ENCODE measurements at places on chromosomes 1 and 21.

DNA sequence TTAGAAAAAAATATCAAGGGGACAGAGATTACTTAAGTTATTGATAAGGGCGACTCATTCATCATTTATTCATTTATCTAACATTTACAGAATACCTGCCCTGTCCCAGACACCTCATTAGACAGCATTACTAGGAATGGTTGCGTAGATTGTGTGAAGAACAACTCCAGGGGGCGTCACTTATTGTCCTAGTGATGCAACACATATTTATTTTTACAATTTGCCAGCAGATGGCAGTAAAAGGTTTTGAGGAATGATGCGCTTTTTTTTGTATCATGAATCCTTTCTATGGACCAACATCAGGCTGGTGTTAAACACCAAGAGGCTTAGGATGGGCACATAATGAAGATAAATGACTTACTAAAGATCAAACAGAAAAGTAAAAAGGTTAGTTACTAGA lies 5.5 kb downstream of the NCAM2 start:
- peak; percentile 60 for DNase-seq

DNA sequence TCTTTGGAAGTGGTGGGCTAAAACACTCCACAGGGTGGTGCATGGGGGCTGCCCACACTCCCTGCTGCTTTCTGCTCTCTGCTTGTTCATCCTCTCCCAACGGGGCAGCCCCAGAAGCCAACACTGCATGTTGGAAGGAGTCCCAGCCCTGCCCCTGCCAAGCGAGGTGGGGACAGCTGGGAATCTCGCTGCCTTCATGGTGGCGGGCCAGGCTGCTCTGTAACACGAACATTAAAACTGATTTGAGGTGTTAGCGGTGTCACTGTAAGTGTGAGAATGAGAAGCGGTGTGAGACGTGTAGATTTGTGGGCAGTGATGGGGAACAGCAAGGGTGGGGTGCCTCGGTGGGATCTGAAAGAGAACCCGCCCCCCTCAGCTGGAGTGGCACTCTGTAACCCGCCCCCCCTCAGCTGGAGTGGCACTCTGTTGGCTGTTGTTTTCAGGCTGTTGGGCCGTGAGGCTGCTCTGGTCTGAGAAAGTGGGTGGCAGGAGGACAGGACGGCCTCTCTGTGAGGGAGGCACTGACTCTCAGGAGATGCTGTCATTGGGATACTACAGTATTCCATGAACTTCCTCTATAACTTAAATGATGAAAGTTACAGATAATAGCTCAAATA lies 80.9 kb downstream of the PCBP3 start:
- no peak for DNase-seq

DNA sequence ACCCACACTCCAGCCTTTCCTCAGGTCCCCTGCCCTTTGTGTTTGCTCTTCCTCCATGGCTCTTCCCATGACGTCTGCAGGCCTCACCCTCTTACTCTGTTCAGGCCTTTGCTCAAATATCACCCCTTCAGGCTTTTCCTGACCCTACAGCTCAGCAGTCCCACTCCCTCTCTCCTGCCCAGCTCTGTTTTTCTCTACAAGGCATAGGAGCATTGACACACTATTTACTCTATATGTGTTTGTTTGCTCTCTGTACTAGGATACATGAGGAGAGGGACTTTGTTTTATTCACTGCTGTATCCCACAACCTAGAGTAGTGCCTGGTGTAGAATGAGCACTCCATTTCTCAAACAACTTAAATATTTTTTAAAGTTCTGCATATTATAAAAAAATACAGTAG lies 107.4 kb upstream of the COA6 start:
- peak; percentile 79 for DNase-seq

- DNase-seq, result peak; percentile 85
These were observed 5.8 kb downstream of the TCHH start for GRCh38 chr1:152109231-152109997.

DNA sequence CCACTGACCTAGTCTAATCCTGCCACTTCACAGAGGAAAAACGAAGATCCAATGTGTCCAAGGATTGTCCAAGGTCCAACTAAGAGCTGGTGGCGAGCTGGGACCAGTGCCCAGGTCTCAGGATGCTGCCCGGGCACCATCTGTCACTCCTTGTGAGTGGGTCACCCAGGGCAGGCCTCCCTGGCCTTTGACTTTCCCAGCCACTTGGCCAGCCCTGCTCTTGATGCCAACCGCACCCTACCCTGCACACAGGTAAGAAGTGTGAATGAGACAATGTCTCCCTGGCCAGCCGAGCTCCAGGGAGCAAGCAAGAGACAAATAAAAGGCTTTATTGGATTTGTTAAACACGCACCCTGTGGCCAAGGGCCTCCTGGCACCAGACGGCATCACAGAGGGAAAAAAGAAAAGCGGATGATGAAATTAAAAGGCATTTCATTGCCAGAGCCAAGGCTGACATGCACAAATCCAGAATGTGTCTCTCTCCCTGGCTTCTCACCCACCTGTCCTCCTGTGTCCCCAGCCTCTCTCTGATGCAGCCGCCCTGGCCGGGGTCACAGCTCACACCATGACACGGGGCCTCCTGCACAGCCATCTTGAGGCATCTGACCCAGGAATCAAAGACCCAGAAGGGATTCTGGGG lies 72.8 kb downstream of the CAMK2N1 start:
- DNase-seq, result no peak

- peak; percentile 45 for DNase-seq
These were observed 96.3 kb upstream of the RALGPS2 start for GRCh38 chr1:178628637-178629251.

DNA sequence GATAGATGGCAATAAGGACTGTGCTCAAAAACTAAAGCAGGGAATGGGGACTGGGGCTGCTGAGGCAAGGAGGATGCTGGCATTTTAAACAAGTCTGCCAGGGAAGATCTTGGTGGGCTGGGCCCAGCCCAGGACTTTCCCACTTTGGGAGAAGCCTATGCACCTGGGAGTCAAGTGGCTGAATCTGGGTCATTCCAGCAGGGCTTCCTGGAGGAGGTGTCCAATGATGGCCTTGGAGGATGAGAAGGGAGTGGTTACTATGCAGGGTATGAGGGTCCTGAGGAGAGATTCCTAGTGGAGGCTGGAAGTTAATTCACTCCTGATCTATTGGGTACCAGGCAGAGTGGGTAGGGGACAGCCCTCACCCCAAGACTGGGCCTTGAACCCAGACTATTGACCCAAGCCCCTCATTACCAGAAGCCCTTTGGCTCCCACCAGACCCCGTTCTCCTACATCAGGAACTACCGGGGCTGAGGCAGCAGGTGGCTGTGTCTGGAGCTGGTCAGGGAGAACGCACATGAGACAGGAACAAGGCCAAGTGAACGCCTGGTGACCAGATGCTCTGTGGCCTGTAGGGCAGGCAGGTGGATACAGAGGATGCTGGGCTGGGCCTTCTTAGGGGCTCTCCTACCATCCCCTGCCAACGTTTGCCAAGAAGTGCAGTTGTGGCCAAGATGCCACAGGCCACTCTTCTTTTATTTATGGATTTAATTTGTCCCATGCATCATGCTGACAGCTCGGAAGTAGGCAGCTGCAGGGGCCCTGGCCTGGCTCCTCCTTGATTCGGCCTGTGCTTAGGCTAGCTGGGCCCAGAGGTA lies 18.3 kb upstream of the LRP8 start:
- no peak for DNase-seq

DNA sequence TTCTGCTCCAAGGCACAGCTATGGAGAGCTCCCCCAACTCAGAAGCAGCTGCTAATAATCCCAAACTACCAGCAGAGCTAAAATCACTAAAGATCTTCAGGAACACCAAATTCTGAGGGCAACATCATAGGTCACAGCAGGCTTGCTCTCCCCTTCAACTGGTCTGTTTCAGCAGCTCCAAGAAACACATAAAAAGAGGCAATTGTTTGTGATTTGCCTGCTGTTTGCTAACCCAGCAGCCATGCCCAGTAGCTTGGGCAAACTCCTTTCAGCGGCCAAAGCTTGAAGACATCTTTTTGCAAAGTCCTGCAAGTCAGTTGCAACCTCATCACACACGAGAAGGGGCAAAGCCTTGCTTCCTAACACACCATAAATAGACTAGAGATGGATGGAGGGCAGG lies 8.9 kb downstream of the ERI3 start:
- DNase-seq, result no peak

DNA sequence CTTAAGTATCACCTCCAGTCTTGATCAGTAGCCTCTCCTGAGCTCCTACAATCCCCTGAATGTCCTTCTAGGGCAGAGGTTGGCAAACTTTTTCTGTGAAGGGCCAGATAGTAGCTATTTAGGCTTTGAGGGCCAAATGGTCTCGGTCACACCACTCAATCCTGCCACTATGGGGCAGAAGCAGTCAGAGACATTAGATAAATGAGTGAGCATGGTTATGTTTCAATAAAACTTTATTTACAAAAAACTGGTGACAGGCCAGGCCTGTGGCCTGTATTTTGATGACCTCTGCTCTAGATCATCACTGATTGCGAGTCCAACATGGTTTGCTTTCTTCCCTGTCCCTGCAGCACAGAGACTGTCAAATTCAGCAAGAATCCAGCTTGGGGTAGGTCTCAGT lies 36.3 kb downstream of the LRP8 start:
- DNase-seq, result no peak

GRCh38 chr1:70134148-70134547 lies 71.2 kb downstream of the LRRC40 start:
- peak; percentile 14 for DNase-seq

DNA sequence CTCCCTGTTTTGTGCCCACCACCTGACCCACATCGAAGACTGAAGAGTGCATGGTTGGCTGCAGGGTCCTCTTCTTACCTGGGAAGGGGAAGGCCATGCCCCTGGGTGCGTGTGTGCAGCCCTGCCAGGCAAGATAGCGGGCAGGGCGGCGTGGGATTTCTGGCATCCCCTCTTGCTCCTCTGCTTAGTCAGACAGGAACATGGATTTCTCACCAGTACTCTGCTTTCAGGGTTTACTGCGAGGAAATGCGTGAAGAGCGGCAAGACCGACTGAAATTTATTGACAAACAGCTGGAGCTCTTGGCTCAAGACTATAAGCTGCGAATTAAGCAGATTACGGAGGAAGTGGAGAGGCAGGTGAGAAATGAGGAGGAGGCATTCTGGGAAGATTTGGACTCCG lies 15.5 kb upstream of the MIIP start:
- DNase-seq, result no peak

- no peak for DNase-seq
These were observed 19.6 kb downstream of the BACE2 start for GRCh38 chr21:41187537-41188025.

- peak; percentile 72 for DNase-seq
These were observed 23.9 kb upstream of the ITLN2 start for GRCh38 chr1:160978510-160978927.

GRCh38 chr1:193308438-193308837 lies 122.0 kb upstream of the B3GALT2 start:
- DNase-seq, result peak; percentile 87
